ENCODE measurements at places on chromosomes 7 and 10.

- DNase-seq = no peak
These were observed 90.4 kb downstream of the AKR1D1 start for GRCh38 chr7:138166681-138167080.

GRCh38 chr10:27482984-27483956, 20.8 kb upstream of the RAB18 start:
- no peak for DNase-seq

DNA sequence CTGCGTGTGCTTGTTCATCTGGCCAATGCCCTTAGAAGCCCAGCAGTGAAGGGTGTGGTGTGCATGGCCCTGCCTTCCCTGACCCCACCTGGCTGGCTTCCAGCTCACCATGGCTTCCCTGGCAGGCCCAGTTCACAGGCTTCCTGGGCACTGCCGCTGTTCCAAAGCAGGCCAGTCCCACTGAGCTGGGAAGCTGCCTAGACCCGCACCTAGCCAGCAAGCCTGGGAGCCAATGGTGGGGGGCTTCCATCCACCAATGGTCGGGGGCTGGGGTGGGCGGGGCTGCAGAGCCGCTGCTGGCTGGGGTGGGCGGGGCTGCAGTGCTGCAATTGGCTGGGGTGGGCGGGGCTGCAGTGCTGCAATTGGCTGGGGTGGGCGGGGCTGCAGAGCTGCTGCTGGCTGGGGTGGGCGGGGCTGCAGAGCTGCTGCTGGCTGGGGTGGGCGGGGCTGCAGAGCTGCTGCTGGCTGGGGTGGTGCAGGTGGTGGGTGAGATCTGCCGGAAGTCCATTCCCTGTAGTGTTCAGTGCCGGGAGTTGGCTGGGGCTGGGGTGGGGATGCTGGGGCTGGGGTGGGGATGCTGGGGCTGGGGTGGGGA, 12.4 kb downstream of the CALY start:
- DNase-seq = peak; percentile 18

DNA sequence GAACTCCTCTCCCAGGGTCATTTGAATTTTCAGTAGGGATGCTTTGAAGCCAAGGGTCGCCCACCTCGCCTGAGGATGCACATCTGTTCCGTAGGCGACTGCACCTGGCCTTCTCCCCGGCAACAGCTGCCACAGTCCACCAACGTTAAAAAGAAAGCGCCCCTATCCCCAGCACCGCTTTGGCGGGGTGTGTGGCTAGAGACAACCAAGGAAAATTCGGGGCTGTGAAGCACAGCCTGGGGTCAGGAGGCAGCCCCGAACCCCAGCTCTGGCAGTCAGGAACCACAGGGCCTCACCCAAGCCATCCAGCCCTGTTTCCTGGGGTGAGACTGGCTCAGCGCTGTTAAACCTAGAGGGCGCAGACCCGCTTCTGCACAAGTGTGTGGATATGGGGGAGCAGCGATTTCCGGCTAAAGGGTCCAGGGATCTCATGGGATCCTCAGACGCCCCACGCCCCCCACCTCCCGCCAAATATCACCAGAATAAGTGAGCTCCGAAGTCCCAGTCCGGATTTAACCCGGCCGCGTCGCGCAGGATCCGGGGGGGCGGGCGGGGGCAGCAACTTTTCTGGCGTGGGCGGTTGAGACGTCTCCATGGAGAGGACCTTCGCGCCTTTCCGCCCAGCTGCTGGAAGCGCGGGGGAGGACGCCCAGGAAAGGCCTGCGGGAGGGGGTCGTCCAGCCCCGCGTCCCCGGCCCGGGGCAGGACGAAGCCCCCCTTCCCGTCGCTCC, 822 bp downstream of the ZC3HAV1L start:
- no peak for DNase-seq

- no peak for DNase-seq
These were observed 216.5 kb downstream of the PLXNA4 start for GRCh38 chr7:132359743-132360142.

DNA sequence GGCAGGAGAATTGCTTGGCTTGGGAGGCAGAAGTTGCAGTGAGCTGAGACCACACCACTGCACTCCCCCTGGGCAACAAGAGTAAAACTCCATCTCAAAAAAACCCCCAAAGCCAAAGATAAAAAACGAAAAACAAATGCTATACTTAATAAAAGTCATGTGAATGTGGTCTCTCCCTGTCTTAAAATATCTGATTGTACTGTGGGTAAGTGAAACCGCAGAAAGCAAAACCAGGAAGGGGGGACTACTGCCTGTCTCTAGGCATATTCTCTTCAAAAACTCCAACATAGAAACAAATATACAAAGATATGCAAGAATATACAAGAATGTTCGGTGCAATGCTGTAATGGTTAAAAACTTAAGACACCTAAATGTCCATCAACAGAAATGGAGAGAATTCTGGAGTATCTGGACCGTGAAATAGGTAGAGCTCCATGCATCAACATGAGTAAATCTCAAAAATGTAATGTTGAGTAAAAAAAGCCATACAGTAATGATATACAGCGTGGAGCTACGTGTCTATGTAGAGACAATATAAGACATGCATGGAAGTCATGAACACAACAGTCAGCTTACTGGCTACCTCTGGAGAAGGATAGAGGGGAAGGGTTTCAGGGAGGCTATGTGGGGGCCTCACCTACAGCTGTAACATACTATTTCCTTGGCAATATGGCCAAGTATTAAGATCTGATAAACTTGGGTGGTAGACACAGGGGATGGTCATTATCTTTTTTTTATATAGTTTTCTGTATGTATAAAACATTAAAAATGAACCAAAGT, 2.1 kb downstream of the ZNF394 start:
- DNase-seq = no peak

DNA sequence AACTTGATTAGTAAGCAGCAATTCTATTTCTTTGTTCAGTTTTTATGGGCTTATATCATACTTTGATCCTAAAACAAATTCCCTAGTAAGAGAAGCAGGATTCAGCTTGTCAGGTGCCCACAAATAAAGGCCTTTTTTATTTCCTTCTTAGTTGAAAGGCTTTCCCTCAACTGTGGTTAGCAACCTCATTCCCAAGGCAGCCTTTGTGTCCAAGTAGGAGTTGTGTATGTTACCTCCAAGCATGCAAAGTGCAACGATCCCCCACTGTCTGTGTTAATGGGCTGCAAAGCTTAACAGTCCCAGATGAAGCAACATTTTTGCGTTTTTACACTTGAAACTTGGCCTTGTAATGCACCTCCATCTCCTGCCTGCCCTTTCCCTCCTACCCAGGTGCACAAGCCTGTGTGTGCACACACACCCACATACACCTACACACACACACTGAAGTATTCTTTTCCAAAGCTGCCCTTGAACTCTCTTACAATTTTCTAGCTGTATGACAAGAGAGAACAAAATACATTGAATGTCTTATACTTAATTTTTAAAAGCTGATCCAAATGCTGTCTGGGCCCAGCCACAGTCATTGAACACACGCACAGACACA, 278.2 kb downstream of the SNX13 start:
- no peak for DNase-seq

DNA sequence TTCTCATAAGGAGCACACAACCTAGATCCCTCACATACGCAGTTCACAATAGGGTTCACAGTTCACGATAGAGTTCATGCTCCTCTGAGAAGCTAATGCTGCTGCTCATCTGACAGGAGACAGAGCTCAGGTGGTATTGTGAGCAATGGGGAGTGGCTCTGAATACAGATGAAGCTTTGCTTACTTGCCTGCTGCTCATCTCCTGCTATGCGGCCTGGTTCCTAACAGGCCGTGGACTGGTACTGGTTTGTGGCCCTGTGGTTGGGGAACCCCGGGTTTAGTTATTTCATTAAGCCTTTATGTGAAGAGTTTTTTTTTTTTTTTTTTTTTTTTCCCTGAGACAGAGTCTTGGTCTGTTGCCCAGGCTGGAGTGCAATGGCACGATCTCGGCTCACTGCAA, 19.4 kb downstream of the SLK start:
- no peak for DNase-seq

DNA sequence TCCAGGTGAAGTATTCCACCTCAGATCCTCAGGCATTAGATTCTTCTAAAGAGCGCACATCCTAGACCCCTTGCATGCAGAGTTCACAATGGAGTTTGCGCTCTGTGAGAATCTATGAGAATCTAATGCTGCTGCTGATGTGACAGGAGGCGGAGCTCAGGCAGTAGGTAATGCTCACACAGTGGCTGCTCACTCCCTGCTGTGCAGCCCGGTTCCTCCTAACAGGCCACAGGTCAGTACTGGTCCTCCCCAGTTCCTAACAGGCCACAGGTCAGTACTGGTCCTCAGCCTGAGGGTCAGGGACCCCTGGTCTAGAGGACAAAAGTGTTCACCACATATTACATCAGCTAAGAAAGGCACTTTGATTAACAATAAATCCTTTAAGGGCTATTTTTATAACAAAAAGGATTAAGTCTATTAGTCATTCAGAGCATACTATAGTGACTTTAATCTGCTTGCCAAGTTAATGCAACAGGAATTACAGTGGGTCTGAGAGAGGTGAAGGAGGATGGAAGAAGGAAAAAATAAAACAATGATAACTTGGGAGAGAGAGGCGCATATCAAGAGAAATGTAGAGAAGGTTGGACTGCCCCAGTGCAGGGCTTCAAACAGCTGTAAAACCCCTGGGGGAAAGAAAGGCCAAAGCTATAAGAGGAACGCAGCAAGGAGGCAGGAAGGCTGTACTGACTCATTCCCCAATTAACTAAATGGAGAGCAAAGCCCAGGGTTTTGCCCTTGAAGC, 49.2 kb downstream of the CUL2 start:
- DNase-seq = no peak

- no peak for DNase-seq
These were observed 148.0 kb downstream of the NRCAM start for GRCh38 chr7:108308276-108308675.

GRCh38 chr7:45000093-45001032, at the start of gene CCM2:
Gene CCM2, plus strand, starts transcription at chr7:45000201. Its CDS starts 133 bp downstream, at chr7:45000334.
- peak; percentile 74 for DNase-seq

GRCh38 chr10:70250961-70251680, 17.9 kb upstream of the PPA1 start:
- no peak for DNase-seq

DNA sequence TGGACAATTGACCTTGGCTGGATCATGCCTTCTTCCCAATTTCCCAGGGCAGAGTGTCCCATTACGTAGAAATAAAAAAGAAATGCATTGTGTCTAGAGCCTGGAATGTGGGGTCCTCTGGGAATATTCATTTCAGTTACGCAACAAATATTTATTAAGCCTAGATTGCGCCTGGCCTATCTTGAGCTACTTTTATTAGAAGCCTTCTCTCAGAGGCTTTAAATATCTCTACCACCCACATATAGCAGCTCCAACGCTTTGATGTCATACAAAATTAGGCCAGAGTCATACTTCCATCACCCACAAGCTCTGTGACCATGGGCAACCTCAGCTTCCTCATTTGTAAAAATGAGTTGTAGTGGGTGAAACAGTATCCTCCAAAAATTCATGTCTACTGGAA, 24.9 kb upstream of the CARD11 start:
- no peak for DNase-seq

GRCh38 chr10:130109796-130110245, 809 bp downstream of the C10orf143 start:
- peak; percentile 76 for DNase-seq

GRCh38 chr7:155983176-155983815, 171.0 kb upstream of the SHH start:
- DNase-seq = peak; percentile 44

DNA sequence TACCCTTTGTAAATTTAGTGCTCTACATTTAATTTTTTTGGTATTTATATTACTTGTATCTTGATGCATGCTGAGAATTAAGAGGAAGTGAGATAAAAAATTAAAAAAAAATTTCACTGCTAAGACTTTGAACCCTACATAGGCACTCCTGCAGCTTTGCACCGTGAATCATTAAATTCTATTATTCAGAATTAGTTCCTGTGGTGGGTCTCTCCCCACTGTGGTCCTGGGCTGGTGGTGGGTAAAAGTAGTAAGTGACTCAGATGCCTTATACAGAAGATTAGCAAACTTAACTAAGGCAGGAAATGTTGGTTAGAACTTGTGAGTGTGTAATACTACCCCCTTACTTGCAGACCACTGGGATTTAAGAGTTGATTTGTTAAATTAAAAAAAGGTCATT, 72.6 kb downstream of the AP3M1 start:
- DNase-seq = no peak

- no peak for DNase-seq
These were observed 152.9 kb downstream of the ARID5B start for GRCh38 chr10:62054408-62054807.

DNA sequence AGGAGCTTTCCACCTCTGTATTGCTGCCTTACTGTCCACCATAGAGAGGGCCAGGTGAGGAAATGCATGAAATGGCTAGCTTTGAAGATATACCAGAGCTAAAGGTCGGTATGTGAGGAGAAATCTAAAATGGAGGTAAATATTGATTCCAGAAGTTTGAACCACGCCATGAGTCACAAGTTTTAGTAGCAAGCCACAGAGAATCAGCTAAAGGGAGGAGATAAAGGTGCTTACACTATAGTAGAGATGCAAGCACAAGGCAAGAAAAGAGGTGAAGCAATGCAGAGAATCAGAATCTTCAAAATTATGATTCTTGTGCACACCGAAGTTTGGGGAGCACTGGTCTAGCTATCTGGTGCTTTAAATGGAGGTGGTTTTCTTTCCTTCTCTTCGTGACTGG, 3.0 kb upstream of the GSAP start:
- DNase-seq = no peak

- no peak for DNase-seq
These were observed 63.5 kb upstream of the EGFR start for GRCh38 chr7:54955296-54955695.

GRCh38 chr7:39712751-39713150, 89.4 kb downstream of the RALA start:
- no peak for DNase-seq

DNA sequence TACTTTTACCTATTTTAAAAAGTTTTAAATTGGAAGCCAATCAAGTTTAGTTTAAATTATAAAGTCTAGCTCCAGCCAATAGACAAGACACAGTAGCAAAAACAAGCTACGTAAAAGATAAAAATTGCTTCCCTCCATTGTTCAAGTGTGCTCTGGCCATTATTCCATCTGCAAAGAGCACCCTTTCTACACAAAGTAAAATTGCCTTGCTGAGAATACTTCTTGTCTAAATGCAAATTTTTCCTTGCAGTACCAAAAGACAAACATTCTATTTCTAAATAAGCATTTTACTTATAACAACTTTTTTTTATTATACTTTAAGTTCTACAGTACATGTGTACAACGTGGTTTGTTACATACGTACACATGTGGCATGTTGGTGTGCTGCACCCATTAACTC, 75.9 kb upstream of the ZNF746 start:
- no peak for DNase-seq

DNA sequence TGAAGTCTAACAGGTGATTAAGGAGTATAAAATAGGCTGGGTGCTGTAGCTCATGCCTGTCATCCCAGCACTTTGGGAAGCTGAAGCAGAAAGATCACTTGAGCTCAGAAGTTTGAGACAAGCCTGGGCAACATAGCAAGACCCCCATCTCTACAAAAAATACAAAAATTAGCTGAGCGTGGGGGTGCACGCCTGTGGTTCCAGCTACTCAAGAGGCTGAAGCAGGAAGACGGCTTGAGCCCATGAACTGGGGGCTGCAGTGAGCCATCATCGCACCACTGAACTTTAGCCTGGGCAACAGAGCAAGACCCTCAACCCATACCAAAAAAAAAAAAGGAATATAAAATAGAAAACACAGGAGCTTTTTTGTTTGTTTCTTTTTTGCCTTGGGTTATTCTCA, 47.4 kb downstream of the DCLRE1A start:
- no peak for DNase-seq

GRCh38 chr7:158685693-158686092, 18.9 kb downstream of the NCAPG2 start:
- no peak for DNase-seq

- no peak for DNase-seq
These were observed 350.2 kb downstream of the GATA3 start for GRCh38 chr10:8404721-8405120.

GRCh38 chr7:55288070-55288824, 76.9 kb upstream of the LANCL2 start:
- no peak for DNase-seq
